ENCODE measurements at places on chromosomes 13 and 19.

DNA sequence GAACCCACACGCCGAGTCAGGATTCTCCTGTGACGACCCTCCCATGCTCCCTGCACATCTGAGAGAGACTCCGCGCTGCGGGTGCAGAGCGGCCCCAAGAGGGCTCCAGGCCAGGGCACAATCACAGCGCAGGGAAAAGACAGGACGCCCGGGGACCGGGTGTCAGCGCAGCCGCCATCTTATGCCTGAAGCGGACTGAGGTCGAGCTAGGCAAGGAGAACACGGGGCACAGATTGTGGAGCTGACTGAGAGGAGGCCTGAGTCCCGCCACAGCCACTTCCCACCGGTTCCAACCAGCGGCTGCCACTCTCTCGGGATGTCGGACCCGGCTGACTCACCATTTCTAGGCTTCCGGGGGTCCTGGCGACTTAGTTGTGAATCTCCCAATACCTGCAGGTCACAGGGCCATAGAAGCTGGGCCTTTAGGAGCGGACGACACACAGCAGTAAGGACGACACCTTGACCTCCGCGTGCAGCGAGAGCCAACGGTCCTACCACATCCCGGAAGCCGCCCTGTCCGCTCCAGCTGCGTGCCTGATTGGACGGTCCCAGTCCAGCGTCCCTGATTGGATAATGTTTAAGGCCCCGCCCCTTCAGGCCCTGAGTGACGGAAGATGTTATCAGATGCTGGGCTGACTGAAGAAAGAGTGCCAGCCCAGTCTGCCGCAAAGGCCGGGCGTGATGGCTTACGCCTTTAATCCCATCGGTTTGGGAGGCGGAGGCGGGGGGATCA lies at the start of gene ZNF728:
ZNF728 (minus strand) TSS at position 487 of the 733 bp plus-strand sequence; CDS start at position 341, 146 bp downstream.
- peak; percentile 10 for DNase-seq

DNA sequence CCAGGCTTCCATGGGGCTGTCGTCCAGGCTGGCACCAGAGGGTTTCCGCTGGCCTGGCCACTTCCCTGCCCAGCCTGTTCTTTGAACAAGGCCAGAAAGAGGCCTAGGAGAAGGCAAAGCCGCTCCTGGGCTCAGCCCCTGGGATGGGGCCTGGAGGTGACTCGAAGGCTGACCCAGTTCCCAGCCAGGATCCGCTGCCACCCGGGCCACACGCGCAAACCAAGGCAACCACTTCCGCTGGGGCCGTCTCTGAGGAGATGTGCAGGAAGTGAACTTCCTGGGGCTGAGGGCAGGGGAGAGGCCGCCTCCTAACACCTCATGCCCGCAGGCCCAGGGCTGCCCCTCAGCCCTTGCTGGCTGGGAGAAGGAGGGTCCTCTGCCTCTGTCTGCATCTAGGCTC lies 15.2 kb downstream of the PLEKHF1 start:
- DNase-seq: peak; percentile 76

- DNase-seq: peak; percentile 90
These were observed 126.5 kb downstream of the NALCN start for GRCh38 chr13:101289764-101290163.

GRCh38 chr13:57353831-57354230 lies 186.8 kb downstream of the PRR20E start:
- DNase-seq: no peak

- DNase-seq: peak; percentile 60
These were observed 34.4 kb downstream of the PIP5K1C start for GRCh38 chr19:3665681-3666544.

- peak; percentile 83 for DNase-seq
These were observed 7.9 kb downstream of the VASP start for GRCh38 chr19:45515081-45515624.

GRCh38 chr19:46474211-46474610 lies 2.8 kb upstream of the PNMA8A start:
- DNase-seq: no peak

DNA sequence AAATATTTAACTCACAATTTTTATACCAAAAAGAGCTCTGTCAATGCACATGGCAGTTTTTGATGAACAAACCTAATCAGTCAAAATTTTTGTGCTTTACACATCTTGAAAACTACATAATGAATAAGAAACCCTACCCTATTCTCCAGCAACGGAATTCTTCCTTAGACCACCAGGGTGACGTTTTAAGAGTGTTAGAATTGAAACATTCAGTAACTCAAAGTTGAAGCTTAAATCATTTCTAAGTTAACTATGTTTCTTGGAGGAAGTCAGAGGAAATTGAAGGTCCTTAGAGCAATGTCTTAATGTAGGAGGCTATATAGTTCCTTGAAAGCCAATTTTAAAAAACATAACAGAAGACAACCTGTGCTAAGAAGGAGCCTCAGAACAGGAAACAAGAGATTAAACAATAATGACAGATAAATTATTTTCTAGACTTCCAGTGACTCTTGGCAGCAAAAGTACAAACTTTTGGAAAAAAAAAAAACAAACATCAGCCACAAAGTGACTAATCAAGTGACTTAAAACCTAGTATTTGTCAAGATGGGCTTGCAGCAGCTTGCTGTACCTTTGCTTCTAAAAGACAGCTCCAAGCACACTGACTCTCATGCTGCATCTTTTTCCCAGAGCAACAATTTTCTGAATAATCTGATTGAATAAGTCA lies 6.2 kb downstream of the SPRY2 start:
- DNase-seq: no peak

DNA sequence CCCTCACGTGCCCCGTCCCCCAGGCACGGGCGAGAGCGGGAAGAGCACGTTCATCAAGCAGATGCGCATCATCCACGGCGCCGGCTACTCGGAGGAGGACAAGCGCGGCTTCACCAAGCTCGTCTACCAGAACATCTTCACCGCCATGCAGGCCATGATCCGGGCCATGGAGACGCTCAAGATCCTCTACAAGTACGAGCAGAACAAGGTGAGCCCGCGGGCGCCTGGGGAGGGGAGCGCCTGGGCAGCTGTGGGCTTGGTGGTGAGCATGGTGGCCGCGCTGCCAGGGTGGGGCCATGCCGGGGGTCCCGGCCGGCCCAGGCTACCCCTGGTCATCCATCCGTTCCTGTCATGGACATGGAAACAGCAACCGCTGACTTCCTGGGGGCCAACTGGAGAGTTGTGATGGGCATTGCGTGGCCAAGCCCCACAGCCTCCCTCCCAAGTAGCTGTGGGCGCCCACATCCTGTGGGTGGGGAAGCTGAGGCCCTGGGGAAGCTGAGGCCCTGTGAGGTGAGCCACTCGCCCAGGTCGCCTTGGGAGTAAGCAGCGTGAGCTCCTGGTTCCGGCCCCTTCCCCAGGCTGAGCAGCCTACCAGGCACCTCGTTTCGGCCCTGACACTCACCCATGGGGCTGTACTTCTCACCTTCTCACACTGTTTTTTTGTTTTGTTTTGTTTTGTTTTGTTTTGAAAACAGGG lies 16.1 kb downstream of the GNA11 start:
- DNase-seq: no peak

DNA sequence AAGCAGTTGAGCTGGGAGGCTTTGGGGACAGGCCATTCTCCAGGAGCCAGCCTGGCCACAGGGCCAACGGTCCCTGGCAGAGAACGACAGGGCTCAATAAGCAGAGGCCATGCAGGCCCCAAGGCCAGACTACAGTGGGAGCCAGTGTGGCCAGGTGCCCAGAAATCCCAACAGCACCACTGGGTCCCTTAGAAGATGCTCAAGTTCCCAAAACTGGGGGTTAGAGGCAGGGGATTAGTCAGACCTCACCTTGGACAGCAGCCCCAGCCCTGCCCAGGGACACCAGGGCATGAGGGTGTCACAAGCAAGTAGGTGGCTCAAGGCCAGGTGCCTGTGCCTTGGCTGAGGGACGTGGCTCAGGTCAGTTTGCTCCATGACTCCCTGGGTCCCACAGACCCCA lies 12.8 kb downstream of the SCGB2B2 start:
- DNase-seq: no peak

DNA sequence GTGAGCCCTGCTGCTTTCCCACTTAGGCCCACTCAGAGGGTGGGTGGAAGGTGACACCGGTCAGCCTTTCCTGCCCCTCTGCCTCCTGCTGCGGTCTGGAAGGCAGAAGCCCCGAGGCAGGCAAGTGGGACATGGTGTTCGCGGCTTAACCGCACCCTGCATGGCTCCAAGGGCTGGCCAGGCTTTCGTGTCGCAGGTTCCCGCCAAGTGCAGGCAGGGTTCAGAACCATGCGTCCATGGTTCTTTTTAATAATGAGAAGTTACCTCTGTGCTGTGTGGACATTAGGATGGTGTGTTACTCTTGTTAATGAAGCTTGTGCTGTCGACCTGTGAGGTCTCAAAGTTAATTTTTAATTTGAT lies 986 bp downstream of the DGKH start:
- no peak for DNase-seq

DNA sequence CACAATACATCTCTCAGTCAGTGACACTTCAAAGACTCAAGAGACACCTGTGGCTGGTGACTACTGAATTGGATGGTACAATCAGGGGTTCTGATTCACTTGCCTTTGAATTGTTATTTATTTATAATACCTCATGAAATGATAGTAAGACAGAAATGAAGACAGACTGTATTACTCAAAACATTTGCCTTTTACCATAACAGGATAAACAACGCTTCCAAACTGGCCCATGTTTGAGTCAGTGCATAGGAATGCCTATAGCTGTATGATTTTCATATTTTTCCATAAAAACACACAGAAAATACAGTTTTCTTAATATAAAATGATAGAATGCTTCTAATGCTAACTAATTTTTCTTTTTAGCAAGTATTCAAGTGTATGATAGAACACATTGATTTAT lies 59.5 kb upstream of the FGF14 start:
- no peak for DNase-seq

DNA sequence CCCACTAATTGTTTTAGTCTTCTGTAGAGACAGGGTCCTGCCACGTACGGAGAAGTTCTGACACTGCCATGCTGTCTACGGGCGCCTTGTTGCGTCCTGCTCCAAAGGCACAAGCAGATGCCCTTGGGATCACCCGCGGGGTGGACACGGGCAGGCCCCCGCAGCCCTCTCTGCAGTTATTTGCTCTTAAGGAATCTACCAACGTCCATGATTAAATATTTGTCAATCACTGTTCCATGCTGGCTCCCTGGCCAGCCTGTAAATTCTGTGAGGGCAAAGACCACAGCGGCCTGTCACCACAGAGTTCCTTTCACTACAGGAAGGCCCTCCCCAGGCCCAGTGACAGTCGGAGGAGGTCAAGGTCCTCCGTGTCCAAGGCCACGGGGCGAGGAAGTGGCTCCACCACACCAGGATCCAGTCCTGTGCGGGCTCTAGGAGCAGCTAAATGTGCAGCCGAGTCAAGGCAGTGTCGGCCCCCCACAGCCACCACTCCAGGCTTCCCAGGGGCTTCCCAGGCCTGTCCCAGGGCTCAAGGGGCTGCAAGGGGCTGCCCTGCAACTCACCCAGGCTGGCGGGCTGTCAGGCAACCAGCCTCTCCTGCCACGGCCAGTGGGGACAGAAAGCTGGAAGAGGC lies 2.1 kb downstream of the RNF126 start:
- DNase-seq: no peak

DNA sequence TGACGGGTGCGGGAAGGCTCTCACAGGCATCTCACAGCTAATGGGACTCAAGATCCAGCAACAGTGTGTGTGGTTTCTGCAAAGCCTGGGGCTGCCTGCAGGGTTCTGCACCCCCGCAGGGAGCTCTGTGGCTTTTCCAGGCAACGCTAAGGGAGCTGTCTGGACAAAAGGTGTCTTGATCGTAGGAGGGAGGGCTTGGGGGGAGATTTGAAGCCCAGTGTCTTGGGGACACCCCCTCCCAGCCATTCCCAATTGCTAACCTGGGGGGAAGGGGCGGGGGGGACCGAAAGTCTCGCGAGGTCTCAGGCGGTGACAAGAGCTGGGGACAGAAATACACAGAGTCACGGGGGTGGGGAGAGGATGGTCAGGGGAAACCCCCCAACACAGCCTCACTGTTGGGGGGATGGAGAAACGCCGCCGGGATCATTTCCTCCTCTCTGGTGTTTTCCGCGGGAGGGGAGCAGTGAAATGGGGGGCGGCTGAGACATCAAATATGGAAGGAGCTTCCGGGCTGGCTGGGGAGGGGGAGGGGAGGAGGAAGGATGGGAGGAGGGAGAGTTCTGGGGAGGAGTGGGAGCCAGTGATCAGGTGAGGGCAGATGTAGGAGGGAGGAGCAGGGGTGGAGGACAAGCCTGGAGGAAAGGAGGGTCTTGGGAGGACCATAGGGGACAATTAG lies 13.3 kb downstream of the KCNC3 start:
- peak; percentile 81 for DNase-seq

GRCh38 chr13:41008349-41008980 lies 10.7 kb downstream of the ELF1 start:
- DNase-seq: no peak

- no peak for DNase-seq
These were observed 203.4 kb upstream of the ZNF536 start for GRCh38 chr19:30168760-30169159.

DNA sequence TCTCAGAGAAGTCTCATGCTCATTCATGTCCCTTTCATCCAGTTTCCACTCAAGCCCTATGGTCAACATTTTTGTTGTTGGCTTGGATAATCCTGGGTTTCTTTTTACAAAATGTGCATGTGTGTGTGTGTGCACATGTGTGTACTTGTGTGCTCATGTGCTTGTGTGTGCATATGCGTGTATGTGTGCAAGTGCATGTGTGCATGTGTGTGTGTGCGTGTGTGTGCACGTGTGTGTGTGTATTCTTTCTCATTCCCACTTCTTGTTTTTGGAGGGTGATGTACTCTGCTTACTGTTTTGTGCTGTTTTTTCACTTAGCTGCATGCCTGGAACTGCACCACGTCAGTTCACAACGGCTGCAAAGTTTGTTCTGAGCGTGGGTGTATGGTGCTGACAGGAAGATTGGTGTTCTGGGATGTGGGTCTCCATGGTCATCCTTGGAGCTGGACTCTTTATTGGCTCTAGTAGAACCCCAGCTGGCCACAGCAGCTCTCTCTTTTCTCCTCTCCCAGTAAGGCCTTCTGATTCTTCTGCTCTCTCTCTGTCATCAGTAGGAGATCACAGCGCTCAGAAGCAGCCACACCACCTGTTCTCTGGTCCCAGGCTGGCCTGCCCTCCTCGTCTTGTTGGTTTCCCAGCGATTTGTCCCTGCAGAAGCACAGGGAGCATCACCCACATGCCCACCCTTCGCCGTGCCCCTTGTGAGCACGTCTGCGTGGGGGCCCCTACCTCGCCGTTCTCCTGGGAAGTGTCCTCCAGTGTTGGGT lies 60.8 kb downstream of the SOX1 start:
- no peak for DNase-seq

GRCh38 chr19:46350029-46350757 lies 3.3 kb downstream of the PPP5C start:
- no peak for DNase-seq

DNA sequence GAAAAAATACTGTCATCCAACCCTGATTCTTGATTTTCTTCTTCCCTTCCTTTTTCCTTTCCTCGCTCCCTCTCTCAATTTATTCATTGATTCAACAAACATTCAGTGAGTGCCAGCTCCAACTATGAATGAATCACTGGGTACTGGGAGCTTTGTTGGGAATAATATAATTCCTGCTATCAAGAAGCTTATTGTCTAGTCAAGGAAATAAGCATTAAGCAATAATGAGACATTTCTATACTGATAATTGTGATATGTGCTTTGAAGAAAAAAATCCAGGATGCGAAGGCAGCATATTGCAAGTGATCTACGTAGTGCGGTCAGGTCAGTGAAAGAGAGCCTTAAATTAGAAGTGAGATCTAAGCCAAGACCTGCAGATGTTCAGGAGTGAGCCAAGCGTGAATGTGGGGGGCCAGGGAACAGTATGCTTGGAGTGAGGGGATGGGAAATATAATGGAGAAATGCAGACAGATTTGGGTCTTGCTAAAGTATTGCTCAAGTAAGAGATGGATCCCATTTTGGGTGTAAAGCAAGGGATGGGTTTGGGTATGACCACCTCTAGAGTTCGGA lies 253.5 kb downstream of the LHFPL6 start:
- DNase-seq: no peak

GRCh38 chr19:52665529-52665928 lies 27.4 kb upstream of the ZNF83 start:
- DNase-seq: no peak

Measured in posterior cingulate gyrus (tissue), 11 donors.